Stimulated activated CD8-positive, alpha-beta memory T cell treated with anti-CD3 and anti-CD28 coated beads, Interleukin-4, amount 100 ng/mL, for 24 hours (primary cell): ENCODE measurements at places on chromosomes 6 and 20.

DNA sequence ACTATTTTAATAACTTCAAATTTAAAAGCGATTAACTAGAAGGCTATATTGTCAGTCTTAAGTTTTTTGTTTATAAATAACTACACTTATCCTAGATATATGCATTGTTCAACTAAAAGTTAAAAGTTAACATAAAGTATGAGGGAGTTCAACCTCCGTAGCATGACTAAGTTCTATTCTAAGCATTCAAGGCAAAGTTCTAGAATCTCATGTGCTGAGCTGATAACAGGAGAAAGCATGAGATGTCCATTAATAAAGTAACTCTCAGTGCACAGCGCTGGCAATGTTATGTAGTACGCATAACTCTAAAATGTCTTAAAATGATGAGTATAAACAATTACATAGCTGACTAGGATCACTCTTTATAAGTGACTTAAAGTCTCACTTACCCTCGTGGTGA, 264.8 kb downstream of the RNGTT start:
- no peak for DNase-seq

DNA sequence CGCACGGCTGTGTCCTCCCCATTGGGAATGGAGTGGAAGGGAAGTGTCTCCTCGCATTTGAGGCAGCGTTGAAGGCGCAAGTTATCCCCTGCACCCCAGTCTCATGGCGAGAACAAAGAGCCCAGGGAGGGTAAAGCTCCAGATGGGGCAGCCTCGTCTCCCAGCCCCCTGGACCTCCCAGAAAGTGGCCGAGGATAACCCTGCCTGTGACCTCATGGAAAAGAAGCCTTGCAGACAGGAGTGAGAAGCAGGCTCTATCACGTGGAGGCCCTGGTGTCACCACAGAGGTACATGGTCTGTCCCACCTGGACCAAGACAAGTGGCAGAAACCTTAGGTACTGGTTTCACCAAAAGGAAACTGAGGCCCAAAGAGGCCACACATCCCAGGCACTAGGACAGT, 134.8 kb upstream of the RPS6KA2 start:
- DNase-seq: no peak

DNA sequence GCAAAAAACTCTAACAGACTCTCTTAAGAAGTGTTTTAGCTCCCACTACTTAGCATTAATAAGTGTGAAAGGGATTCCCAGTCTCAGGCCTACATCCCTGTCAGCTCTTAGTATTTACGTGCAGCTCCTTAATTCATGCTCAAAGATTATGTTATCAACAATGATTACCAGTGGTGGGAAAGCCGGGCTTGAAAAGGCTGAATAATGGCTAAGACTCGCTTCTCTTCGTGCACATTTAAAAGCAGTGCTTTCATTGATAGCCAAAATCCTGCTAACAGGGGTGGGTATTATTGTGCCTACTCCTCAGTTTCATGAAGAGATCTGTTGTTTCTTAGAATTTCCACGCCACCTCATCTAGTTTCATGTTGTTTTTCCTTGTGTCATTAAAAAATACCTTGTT, 518.8 kb downstream of the GRIK2 start:
- DNase-seq: no peak

GRCh38 chr6:159254186-159254585, 85.0 kb downstream of the FNDC1 start:
- DNase-seq: no peak

DNA sequence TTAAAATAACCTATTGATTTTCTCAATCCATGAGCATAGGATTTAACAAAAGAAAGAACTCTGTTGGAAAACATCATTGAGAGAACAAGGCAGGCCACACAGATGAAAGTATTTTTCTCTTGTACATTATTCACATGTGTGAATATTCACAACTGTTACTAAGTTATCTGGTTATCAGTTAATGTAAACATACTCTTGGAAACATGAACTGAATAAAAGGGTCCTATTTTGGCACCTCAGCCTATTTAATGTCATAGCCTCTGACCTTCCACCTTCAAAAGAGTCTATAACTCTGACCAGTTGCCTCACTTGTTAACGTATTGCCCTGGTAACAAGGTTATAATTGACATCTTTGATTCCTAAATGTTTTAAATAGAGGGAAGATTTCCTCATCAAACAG, 8.1 kb downstream of the SYCP2 start:
- DNase-seq: no peak

GRCh38 chr20:59443550-59443949, 143.1 kb downstream of the EDN3 start:
- DNase-seq: no peak

- DNase-seq: no peak
Observed at GRCh38 chr6:156557251-156557910, 219.8 kb upstream of the ARID1B start.

DNA sequence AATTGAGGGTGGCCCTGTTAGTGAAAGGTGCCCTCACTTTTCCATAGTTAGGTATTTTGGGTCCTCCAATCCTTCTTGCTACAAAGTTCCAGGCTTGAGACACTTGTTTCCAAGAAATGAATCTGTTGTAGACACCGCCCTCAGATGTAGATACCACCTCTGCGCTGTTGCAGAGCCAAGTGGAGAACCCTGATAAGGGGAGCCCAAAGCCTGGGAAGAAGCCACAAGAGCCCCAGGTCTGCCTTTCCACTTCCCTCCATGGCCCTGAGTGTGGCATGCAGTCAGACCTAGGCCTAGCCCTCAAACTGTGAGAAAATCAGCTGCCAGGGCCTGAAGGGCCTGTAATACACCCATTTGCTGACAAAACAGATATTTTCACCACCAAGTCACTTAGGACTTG, 37.1 kb downstream of the DTD1 start:
- DNase-seq: no peak

- no peak for DNase-seq
Observed at GRCh38 chr6:3851839-3852238, 2.7 kb downstream of the FAM50B start.

DNA sequence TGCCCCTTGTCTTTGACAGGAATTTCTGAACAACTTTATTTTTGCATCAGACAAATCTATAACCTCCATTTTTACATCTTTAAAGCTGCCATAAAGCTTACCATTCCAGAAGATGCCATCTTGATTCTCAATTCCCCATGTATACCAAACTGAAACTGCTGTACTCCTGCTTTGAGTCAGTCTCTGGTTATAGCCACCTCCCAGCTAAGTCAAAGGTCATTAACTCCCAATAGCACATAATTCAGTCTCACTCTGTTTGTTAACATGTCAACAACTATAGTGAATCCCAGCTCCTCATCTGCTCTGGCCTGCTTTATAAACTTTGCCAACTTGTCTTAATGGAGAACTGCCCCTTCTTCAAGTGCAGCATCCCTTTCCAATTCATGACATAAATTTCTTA, 343.6 kb downstream of the FRK start:
- DNase-seq: no peak

- DNase-seq: no peak
Observed at GRCh38 chr6:92847988-92848387, 571.4 kb downstream of the EPHA7 start.

- no peak for DNase-seq
Observed at GRCh38 chr6:157891544-157892362, 68.7 kb downstream of the SNX9 start.

- no peak for DNase-seq
Observed at GRCh38 chr20:59455402-59456341, 148.7 kb upstream of the PHACTR3 start.

DNA sequence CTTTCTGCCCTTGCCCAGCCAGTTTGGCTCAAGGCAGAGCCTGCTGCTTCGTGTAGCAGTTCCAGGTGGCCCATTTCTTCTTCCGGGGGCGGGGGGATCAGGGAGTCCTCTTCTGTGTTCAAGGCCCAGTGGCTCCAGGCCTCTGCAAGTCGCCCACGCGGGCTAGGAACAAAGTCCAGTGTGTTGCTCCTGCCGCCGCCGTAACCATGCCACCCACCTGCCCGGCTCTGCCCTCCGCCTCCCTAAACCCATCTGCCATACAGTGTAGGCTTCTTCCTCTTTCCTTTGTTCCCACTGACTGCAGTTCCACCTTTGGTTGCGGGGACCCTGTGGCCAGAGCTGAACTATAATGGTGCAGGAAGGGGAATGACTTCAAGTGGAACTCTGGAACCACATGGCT, 43.9 kb upstream of the SRF start:
- no peak for DNase-seq

DNA sequence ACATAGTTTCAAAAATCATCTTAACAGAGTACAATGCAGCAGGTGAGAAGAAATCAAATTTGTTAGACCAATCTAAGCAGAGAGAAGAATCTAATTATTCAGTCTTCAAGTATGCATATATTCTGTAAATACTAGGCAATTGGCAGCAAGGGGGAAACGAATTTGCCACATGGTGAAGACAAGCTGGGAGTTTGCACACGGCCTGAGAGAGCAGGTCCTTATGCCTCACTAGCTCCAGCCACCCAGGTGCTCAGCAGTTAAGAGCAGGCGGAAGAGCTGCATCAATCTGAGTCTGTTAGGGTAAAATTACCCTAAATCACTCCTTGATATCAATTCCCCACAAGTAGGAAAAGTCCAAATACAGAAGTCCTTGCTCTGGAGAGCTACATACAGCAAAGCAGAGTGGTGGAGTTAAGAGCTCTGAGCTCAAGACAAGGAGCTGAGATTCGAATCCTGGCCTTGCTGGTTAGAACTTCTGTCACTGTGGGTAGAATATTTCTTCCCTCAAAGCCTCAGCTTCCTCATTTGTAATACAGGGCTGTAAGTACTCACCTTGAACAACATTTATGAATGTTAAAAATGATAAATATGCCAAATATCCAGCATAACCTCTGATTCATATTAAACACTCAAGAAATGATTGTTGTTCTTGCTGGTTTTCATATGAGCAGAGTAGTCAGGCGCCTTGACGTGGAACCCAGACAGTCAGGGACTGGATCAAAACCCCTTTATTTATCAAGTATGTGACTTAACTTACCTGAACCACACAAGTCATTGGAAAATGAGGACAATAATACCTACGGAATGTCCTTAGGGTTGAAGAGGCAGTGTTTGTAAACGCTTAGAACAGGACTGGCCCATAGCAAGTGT, 444.2 kb downstream of the CDH26 start:
- DNase-seq: no peak

DNA sequence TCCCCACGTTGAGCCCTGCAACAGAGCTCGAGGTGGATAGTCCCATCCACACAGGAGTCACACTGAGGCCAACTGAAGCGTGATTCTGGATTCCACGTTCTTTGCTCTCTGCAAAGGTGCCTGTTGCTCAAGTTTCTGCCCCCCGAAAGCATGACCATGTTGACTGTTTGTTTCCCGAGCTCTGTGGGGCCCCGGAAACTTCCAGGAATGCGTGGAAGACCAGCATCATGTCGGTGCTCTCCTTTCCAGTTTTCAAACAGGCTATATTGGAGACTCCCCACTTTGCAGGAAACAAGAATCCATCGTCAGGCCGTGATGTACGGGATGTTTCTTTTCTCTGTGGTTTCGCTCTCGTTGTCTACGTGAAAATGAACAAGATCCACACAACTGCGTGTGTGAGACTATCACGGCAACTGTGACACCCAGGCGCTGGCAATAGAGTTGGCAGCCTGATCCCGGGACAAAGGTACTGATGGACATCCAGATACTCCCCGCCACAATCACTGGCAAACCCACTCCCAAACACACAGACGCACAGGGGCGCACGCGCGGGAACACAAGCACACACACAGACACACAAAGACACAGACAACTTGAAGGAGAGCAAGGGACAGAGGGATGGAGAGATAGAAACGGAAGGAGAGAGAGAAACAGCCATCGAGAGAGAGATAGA, 444.6 kb upstream of the DEFB115 start:
- DNase-seq: no peak

GRCh38 chr6:75748743-75749538, at the start of gene MYO6:
MYO6 (plus strand) TSS chr6:75749239; CDS start chr6:75817548, 68,309 bp downstream.
- DNase-seq: peak; percentile 35

- no peak for DNase-seq
Observed at GRCh38 chr6:31615748-31616147, 714 bp downstream of the AIF1 start.

GRCh38 chr6:4564801-4565271, 211.4 kb upstream of the CDYL start:
- no peak for DNase-seq

DNA sequence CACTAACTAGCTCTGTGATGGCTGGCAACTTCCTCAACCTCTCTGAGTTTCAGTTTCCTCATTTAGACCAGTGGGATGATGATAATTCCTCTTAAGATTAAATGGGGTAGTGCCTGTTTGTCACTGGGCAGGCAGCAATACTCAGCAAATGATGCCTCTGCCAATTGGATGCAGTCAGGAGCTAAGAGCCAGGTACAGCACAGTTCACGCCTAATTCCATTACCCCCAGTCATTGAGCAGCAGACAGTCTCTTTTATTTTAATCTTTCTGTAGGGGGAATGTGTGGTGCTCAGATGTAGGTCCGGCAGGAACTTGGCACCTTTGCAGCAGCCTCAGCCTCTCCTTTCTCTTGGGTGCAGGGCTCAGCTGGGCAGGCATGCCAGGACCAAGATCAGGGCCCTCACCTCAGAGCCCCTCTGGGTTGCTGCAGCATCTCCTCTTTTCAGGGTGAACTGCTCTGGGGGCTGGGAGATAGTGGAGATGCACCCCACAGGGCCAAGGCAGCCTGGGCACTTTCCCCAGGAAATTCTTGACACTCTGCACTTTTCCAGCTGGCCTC, 243.8 kb downstream of the LRFN2 start:
- no peak for DNase-seq

DNA sequence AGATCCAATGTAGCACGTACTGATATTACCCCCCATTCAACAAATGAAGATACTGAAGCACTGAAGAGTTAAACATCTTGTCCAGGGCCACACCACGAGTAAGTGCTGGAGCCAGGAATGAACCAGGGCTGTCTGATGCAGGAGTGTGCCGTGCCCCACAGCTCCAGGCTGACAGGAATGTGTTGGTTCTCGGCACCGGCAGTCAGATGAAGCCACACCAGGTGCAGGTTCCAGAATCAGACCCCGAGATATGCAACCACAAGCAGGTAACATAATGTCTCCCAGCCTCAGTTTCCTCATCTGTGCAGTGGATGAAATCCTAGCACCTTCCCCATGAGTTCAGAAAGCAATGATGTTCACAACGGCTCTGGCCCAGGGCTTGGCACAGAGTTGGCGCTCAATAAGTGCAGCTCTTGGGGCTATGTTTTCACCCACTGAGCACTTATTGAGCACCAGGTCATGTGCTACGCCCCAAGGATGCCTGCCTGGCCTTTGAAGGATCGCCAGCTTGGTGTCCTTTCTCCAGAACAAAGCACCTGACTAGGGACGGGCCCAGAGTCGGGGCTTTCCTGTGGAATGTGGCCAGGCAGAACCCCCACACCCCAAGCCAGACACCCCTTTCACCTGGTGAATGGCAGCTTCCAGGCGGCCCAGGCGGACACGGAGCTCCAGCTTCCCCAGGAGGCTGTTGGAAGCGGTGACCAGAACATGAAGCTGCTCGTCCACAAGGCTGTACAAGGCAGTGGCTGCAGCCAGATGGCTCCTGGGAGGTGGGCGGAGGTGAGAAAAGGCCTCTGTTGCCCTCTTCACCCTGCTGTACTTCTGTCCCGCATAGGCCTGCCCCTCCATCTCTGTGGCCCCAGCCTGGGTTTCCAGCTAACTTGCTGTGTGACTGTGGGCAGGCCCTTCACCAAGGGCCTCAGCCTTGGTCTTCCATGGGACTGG, 41.3 kb downstream of the KIAA1755 start:
- no peak for DNase-seq
